ENCODE measurements at places on chromosomes 4 and X. TPM values are rescaled to one million over a fixed set of nuclear protein-coding genes. Genes with fewer than 3 reads are reported as not detected.

DNA sequence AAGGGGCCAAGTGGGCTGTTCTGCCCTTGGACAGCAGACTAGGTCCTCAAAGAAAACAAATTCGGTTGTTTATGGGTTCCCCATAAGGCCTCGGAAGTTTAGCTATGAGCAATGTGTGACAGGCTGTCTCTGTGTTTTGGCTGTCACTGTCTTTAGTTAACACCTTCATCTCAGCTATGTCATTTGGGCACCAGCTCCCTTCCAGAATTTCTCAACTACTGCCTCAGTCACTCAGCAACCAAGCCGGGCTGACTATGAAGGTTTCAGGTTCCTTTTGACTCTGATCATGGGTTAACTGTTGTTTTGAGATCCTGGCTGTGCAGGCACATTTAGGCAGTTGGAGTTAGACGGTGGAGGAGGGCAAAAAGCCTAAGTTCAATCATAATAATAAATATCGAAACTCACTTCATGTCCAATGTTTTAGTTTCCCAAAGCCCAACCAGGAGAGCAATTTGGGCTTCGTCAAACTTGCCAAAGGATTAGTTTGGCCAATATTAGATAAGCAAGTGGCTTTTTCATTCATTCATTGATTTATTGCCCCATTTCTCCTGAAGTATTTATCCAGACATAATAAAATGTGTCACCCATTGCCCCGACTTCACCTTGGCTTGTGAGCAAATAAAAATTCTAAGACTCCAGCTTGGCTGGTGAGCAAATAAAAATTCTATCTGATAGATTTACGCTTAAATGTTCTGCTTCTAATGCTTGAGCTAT, 9.1 kb upstream of the PAGE1 start:
- no peak for DNase-seq

The REPS2 gene
- 5.9 TPM for total RNA-seq

- DNase-seq: no peak
Measured at GRCh38 chrX:17164941-17165340, 210.1 kb upstream of the NHS start.

The ARX gene
- not detected for total RNA-seq

DNA sequence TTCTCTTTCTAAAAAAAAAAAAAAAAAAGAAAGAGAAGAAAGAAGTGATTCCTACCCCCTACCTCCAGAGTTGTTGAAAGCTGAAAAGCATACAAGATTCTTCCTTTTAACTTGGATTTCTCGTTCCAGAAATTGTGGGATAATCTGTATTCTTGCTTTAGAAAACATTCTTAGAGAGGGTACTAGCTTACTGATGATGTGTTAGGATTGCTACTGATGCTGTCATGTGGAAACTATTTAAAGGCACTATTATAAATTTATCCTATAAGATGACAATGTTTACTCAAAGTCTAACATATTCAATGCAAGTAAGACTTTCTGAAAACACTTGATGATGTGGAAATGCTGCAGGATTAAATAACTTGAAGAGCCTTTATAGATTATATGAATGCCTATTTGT, 204.0 kb upstream of the PUDP start:
- DNase-seq: no peak

GRCh38 chr4:112818594-112818965, 181.6 kb downstream of the LARP7 start:
- DNase-seq: no peak

All from sciatic nerve (tissue), 2 donors.